ENCODE measurements at places on chromosomes 4 and X.

GRCh38 chr4:167014944-167015343, 219.3 kb downstream of the SPOCK3 start:
- no peak for DNase-seq

DNA sequence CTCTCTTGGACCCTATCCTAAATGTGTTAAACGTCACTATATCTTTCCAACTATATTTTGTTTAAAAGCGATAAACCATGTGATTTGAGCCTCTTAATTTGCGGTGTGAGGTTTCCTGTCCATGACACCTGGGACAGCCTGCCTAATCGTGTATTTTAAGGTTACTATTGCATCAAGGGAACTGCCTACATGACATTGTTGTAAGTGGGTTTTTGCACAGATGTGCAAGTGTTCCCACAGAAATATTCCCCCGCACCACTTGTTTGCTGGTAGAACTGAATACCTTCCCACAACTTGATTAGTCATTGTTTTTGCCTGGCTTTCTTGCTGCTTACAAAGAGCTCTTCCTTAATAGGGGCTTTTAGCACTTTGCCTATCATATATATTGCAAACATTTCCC, 5.1 kb upstream of the FAM184B start:
- DNase-seq, result no peak

DNA sequence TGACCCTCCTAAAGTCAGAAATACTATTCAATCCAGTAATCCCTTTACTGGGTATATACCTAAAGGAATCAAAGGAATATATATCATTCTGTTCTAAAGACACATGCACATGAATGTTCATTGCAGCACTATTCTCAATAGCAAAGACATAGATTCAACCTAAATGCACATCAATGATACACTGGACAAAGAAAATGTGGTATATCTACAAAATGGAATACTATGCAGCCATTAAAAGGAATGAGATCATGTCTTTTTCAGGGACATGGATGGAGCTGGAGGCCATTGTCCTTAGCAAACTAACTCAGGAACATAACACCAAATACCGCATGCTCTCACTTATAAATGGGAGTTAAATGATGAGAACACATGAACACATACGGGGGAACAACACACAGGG, 306.0 kb upstream of the EPHA5 start:
- DNase-seq, result no peak

DNA sequence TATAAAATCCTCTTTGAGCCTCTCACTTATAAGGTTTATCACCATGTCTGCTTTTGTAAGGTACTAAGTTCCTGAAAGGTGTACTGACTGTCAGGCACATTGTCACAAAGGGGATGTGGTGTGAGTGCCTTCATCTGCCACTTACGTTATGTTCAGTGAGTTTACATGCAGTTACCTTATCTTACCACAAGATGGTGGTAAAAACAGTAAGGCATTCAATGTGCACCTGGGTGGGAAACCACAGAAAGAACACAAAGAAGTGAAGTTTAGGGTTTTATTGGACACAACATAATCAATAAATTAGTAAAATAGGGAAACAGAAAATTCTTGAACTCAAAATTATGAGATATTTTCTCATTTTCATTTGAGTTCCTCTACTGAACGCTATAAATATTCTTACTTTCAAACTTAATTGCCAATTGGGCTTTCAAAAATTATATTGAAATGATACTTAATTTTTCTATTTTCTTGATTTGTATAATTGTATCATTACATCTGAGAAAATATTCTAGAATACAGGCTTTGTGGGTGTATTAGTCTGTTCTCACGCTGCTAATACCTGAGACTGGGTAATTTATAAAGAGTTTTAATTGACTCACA, 650.8 kb downstream of the PCDH7 start:
- peak; percentile 20 for DNase-seq

- no peak for DNase-seq
Measured at GRCh38 chrX:69290292-69290691, 125.0 kb upstream of the PJA1 start.

DNA sequence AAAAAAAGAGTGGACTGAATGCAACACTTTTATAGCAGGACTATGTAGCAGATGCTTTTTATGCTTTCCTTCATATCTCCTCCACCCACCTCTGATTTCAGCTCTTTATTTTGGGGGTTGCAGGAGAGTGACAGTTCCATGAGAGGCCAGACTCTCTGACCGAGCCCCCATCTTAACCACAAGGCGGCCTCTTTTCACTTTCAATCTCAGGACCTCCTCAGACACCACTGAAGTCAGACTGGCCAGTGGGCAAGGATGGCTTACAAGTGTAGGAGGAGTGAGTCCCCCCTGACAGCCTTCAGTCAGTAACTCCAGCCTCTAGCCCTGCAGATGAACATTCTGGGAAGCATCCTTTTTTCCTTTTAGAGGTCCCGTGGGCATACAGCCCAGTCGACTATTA, 140.8 kb downstream of the FRAS1 start:
- DNase-seq, result no peak

- no peak for DNase-seq
Measured at GRCh38 chrX:134258202-134258601, 21.2 kb downstream of the CCDC160 start.

- no peak for DNase-seq
Measured at GRCh38 chr4:77913348-77913747, 50.7 kb downstream of the MRPL1 start.

Measured in NCI-H226 (cell line).